Neural progenitor cell (in vitro differentiated cells): ENCODE measurements at places on chromosomes 3 and 15. TPM values are rescaled to one million over a fixed set of nuclear protein-coding genes. Genes with fewer than 3 reads are reported as not detected.

Gene GABRR3
- total RNA-seq = not detected in 2 replicates

Gene TNNC1
- total RNA-seq = 0.67 and 5.8 TPM in 2 replicates

Gene MST1R
- total RNA-seq = 0.32 and 1.8 TPM in 2 replicates

Gene FRMD5
- 10.1 and 10.5 TPM in 2 replicates for total RNA-seq

Gene ADPRH
- 0.77 and 1.4 TPM in 2 replicates for total RNA-seq

Gene NT5DC2
- total RNA-seq = 210 and 364 TPM in 2 replicates

Gene NPAP1
- total RNA-seq = 0.06 TPM in 1 of 2 replicates, not detected in the other

Gene ACAN
- total RNA-seq = 0.06 and 0.34 TPM in 2 replicates

Gene SH3GL3
- total RNA-seq = 3.8 and 8.2 TPM in 2 replicates

Gene CAMK2N2
- 0.71 TPM in 1 of 2 replicates, not detected in the other for total RNA-seq

Gene PARP16
- 5.7 and 9.4 TPM in 2 replicates for total RNA-seq

Gene GOLGA6D
- total RNA-seq = not detected in 2 replicates
